ELR (cell line): ENCODE measurements at places on chromosomes 11 and 22.

DNA sequence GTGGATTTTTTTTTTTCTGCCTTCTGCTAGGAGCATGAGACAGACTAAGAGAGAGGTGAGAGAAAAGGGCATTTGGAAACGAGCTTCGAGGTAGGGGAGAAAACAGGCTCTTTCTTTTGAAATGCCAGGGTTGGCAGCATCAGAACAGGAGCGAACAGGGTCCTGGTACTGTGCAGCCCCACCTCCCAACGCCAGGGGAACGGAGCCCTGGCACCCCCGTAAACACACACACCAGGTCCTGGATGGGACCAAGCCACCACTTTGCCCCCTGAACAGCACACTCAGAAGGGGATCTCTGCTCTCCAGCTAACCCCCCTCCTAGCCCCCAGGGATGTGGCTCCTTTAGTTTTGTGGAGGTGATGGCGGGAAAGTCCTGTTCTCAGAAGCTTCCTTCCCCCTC, 127.1 kb downstream of the CTTN start:
- no peak for DNase-seq

DNA sequence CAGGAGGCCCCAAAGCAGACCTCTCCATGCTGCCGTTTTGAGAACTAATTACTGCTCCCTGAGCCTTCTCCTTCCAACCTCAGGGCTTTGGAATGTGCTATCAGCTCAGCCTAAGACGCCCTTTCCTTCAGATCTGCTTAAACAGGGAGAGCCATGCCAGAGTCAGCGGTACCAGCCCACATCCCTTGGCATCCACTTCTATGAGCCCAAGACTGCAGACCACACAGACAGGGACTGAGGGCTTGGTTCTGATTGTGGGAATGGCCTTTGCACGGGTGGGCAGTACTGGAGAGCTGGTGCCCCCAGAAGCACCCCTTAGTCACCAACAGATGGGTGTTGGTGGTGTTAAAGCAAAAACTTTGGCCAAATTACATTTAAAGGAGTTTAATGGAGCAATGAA, 146.5 kb downstream of the TTC17 start:
- no peak for DNase-seq

DNA sequence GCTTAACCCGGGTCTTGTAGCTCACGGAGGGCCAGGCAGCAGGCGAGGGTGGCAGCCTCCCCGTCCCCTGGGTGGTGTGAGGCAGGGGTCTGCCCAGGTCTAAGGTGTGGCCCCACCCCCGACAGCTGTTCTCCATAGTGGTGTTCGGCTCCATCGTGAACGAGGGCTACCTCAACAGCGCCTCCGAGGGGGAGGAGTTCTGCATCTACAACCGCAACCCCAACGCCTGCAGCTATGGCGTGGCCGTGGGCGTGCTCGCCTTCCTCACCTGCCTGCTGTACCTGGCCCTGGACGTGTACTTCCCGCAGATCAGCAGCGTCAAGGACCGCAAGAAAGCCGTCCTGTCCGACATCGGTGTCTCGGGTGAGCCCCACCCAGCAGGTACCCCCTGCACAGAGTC, 24.4 kb downstream of the SYNGR1 start:
- no peak for DNase-seq

DNA sequence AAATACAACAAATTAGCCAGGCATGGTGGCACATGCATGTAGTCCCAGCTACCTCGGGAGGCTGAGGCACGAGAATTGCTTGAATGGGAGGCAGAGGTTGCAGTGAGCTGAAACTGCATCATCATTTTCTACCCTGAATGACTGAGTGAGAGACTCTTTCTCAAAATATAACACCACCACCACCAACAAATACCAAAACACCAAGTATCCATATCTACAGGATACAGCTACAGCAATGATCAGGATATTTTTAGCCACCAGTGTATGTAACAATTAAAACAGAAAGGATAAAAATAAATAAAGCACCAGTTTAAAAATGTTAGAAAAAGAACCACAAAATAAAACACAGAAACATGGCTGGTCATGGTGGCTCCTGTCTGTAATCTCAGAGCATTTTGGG, 13.2 kb downstream of the A4GALT start:
- DNase-seq: no peak

- peak; percentile 32 for DNase-seq
Measured at GRCh38 chr11:133163463-133164419, 368.6 kb downstream of the OPCML start.

GRCh38 chr11:68946416-68947090, 34.2 kb downstream of the MRGPRD start:
- DNase-seq: peak; percentile 62

- DNase-seq: no peak
Measured at GRCh38 chr11:97703851-97704250, 1314.0 kb downstream of the JRKL start.

DNA sequence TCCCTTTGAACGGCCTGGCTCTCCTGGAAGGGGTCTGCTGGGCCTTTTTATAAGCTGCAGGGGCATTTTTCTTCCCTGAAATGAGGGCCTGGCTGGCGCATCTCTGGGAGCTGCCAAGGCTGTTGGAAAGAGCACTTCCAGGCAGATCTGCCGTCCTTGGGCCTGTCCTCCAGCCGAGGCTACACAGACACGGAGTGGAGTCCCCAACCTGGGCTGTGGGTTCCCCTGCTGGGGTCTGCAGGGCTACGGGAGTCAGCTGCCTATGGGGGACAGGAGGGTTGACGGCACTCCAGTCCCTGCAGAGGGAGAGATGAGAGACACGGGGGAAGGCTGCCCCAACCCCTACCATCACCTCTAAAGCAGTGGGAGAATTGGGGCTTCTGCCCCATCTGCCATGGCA, 606.6 kb downstream of the TBC1D22A start:
- DNase-seq: no peak

GRCh38 chr11:15585602-15586331, 471.0 kb downstream of the INSC start:
- DNase-seq: no peak

DNA sequence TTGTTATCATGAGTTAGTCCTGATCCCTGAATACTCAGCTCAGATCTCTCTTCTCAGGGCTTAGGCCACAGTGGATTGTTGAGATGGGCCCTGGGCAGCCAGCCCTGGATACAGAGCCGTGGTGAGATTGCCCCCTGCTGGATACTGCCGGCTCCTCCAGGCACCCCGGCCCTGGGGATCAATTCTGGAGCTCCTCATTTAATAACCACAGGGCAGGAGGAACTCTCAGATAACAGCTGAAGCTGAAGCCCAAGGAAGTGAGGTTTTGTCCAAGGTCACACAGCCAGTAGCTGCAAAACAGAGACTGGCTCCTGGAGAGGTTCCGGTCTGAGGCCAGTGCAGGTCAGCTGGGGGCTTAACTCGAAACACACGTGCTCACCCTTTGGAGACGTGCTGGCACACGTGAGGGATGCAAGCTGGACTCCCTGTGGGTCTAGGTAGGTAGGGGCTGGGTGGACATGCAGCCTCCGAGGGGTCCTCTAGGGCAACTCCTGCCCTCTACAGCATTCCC, 16.0 kb downstream of the USH1C start:
- peak; percentile 60 for DNase-seq

DNA sequence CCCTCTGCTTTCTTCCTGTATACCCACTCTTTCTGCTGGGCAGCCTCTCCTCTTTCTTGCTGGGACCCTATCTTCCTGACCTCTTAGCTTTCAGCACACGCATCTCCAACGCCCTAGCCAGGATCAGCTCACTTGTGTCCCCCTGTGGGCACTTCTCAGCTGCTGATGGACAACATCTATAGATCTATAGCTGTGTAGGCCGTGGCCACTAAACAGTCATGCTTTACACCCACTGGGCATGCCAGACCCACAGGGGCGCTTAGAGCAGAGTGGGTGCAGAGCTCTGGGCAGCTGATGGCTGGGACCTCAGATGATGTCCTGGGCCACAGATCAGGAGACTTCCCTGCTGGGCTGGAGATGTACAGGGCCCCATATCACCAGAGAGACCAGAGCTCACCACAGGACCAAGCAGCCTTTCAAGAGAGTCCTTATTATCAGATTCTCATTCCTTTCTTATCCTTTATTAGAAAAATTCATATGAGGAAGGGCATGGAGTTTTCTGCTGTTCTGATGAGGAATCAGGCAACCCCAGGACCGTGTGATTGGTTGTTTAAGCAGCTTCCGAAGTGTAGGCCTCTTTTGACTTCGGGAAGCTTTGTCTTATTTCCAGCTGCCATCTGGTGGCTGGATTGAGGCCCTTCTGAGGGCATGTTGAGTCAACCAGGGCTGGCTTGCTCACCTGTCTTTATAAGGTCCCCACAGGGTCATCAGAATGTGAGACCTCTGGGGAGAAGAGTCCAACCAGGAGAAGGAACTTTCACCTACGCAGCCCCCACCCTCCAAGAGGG, 60.5 kb downstream of the OSBP2 start:
- DNase-seq: peak; percentile 86

DNA sequence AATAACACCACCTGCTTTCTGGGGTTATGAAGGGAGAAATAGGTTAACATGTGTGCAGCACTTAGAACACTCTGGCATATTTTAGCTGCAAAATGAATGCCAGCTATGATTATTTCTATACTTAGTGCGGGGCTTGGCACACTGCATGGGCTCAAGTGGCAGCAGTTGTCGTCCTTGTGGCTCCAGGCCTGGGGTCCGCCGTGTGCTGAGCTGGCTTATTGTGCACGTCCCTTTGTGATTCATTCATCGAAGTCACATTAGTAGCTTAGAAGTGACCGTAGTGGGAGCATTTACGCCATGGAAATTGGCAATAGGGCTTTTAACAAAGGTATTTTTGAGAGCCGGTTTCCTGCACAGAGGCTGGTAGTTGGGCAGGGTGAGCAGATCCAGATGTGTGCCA, 4.2 kb downstream of the RASD2 start:
- no peak for DNase-seq

GRCh38 chr22:24367841-24368240, 59.6 kb upstream of the ADORA2A start:
- peak; percentile 53 for DNase-seq

DNA sequence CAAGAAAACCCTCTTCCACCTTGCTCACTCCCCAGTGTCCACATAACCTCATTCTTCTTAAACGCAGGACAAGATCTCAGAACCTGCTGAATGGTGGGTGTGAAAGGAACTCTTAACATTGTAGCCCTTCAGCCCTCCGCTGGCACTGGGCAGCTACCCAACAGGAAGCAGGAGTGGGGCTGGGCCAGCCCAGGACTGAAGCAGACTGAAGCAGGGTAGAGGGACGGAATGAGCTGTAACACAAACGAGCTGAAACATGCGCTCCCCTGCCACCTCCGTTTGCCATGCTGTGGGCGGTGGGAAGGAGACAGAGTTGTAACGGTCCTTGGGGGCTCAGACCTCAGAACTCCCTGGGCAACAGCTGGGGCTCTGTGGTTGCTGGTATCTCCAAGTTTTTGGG, 23.6 kb downstream of the NPAT start:
- DNase-seq: no peak

DNA sequence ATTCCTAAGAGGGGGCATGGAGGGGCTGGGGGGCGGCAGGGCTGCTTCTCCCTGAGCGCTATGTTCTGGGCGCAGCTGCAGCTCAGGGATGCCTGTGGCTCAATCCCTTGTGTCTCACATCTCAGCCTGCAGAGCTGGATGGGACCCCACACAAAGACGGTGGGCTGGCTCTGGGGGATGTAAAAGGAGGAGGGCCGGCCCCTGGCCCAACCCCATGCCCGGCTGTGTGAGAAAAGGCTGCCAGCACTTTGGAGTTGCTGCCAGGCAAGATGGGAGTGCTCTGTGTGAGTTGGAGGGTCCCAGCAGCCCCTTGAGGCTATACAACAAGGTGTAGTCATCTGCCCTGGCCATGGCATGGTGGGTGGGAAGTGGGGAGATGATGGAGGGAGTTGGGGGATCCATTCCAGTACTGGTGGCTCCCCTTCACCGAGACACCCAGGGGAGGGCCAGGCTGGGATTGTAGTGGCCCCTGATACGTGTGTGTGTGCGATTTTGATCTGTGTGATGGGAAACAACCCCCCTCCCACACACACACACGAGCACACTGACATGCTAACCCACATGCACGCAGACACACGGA, 1.3 kb upstream of the TBX10 start:
- no peak for DNase-seq

GRCh38 chr11:6395470-6396060, 5.3 kb downstream of the SMPD1 start:
- DNase-seq: no peak

DNA sequence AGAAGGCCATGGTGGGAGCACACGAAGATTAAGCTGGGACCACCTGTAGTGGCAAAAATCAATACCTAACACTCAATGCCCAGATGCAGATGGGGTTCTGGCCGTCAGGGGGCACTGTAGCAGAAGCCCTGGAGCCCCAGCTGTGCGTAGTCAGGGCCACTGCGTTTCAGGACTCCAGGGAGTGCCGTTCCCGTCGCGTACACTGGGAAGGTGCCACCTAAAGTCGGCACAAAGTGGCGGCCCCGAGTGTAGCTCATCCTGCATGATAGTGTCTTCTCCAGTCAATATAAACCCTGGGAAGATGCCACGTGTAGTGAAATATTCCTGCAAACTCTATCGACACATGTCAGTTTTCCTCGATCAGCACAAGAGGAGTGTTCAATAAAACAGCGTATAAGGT, 123.8 kb upstream of the NTM start:
- peak; percentile 30 for DNase-seq

GRCh38 chr11:78019808-78020207, 3.3 kb downstream of the KCTD14 start:
- peak; percentile 53 for DNase-seq

- DNase-seq: no peak
Measured at GRCh38 chr22:27844656-27845591, 43.4 kb upstream of the MN1 start.

DNA sequence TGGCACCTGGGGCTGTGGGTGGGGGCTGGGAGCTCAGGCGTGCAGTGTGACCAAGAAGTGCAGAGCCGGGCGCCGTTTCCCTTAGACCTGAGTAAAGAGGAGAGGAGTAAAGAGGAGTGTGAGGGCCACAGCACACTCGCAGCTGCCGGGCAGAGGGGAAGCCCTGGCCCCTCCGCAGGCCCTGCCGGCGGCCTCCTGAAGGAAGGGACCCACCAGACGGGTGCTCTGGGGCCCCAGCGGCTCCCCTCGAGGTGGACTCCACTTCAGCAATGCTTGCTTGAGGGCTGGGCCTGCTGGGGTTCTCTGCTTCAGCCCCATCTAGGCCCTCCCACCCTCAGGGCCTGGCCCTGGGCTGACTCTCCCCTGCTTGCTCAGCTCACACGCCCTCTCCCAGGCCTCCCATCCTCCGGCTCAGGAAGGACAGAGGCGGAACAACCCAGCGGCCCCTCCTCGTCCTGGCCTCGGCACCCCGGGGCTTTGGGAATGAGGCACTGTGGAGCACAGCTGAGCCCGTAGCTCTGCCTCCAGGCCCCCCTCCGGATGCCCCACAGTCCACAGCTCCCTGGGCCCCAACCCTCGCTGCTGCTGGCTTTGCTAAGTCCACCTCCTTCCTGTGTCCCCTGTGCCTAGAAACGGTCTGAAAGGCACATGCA, 1198.7 kb downstream of the BRD1 start:
- DNase-seq: no peak
